ENCODE measurements at places on chromosomes 4 and X.

DNA sequence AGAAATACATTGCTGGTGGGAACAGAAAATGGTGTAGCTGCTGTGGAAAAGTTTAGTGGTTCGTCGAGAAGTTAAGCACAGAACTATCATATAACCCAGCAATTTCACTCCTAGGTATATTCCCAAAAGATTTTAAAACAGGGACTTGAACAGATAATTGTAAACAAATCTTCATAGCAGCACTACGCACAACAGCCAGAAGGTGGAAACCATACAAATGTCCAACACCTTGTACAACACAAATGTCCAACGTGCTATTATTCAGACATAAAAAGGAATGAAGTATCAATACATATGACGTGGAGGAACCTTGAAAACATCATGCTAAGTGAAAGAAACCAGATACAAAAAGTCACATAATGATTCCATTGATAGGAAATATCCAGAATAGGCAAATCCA is 37.9 kb downstream of the CUL4B start:
- no peak for DNase-seq

- DNase-seq, result no peak
These were observed 8.8 kb downstream of the INTU start for GRCh38 chr4:127641524-127641923.

GRCh38 chr4:55125087-55125721 is at the start of gene KDR:
Gene KDR (minus strand): TSS chr4:55125595. CDS start chr4:55125293, 302 bp downstream.
- DNase-seq, result peak; percentile 9

- DNase-seq, result no peak
These were observed 12.5 kb downstream of the MORC4 start for GRCh38 chrX:106987488-106987887.

DNA sequence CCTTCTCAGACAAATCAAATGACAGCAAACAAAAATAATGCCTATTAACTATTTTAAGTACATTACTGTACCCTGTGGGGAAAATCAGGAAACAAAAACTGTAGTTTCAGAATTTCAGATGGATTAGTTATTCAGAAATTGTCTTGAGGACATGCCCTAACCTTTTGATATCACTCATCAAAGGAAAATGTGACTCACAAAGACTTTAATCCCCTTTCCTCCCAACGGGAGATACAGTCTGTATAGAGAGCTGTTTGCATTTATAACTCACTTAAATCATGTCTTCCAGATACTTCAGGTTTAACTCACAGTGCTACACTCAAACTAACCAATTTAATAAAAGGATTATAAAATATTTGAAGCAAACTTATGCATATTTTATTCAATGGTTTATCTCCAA is 304.0 kb downstream of the MAPK10 start:
- DNase-seq, result peak; percentile 37

DNA sequence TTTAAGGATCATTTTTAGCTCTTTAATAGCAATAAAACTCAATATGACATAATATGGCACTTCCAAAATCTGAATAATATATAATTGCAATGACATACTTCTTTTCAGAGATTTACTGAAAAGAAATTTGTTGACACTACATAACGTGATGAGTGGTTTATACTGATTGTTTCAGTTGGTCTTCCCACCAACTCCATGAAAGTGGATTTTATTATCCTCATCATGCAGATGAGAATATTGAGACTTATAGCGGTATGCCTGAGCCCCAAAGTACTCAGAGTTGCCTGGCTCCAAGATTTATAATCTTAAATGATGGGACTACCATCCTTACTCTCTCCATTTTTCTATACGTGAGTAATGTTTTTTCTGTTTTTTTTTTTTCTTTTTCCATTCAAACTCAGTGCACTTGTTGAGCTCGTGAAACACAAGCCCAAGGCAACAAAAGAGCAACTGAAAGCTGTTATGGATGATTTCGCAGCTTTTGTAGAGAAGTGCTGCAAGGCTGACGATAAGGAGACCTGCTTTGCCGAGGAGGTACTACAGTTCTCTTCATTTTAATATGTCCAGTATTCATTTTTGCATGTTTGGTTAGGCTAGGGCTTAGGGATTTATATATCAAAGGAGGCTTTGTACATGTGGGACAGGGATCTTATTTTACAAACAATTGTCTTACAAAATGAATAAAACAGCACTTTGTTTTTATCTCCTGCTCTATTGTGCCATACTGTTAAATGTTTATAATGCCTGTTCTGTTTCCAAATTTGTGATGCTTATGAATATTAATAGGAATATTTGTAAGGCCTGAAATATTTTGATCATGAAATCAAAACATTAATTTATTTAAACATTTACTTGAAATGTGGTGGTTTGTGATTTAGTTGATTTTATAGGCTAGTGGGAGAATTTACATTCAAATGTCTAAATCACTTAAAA is 15.3 kb downstream of the ALB start:
- DNase-seq, result no peak

- DNase-seq, result no peak
These were observed 250.5 kb upstream of the PRKX start for GRCh38 chrX:3963980-3964379.

DNA sequence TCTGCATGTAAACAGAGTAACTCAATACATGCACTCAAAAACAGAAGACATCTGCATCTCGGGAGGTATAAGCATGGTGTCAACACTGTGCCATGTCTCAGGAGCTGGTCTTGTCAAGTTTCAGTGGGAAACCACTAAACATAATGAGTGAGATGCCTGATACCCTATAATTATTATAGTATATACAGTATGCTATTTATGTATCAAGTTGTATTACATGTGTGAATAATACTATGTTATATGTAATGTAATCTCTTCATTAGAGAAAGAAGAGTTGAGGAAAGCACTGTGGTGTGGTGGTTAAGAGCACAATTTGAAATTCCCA is 2.5 kb downstream of the PPBP start:
- DNase-seq, result no peak

DNA sequence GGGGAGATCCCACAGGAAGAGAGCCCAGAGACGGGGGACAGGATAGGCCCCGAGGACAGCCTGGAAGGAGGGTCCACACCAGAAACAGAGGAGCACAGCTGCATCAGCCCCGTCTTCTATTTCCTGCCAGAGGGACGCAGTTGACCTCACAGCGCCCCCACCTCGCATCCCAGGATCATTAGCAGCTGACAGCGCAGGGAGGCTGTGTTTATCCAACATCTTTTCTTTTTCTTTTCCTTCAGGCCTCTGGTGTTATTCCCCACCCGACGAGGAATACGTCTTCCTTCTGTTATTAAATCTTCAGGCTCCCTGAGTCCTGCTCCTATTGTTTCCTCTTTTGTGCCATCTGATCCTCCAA is 75.4 kb downstream of the DCHS2 start:
- DNase-seq, result no peak

DNA sequence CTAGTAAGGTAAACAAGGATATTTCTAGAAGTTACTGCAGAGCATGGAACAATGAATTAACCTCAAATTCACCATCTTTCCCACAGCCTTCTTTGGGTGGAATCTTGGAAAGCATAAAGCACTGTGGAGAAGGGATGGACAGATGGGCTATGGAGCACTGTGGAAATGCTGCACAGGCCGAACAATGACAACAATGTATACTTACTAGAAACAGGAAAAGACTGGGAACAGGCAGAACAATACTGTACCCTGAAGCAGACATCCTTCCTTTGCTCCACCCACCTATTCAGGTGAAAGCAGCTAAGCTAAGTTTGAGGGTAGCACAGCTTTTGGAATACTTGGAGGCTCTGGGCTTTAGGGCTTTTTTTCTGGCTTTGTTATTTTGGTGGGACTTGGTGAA is 250.6 kb upstream of the KLF8 start:
- DNase-seq, result no peak

DNA sequence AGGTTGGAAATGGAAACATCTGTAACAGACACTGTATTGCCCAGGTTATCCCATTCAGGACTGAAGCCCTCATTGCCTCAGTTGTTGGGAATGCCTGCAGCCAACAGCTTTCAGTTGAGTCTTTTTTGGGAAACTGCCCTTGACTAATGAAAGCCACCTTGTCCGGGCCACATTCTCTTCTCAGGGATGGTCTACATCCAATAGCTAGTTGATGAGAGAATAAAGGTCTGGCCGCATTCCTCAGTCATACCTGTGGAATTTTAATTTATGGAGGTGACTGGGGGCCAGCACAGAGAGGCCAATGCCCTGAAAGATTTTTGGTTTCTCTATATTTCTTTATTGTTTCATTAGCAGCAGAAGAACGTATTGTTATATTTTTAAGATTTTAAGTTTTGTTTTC is 147.6 kb upstream of the MSX1 start:
- DNase-seq, result no peak

DNA sequence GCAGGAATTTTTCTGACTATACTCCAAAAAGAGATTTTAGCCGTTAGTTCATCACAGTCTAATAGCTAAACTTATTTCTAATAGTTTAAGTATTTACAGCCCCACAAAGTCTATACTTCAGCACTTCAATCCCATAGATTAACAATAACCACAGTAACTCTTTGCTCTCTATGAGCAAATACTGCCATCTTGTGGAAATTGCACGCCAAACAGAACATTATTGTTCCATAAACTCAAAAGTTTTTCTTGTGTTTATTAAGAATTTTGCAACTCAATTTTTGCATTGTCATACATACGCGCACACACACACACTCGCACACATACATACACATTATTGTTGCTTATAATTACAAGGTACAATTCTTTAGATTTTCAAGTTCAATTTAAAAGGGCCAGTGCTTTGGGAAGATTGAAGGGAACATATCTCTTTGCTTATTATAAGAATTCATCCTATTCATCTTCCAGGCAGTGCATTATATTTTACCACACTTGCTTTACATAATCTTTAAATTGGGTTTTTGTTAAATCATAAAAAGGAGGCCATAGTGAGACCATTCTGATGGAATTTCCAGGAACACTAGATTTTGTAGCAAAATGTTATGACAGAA is 63.8 kb upstream of the ATOH1 start:
- DNase-seq, result peak; percentile 37

- no peak for DNase-seq
These were observed 655.0 kb upstream of the LCORL start for GRCh38 chr4:18676526-18676915.

- DNase-seq, result no peak
These were observed 147.0 kb upstream of the CTSO start for GRCh38 chr4:156100651-156101050.

- peak; percentile 23 for DNase-seq
These were observed 334.9 kb upstream of the GATB start for GRCh38 chr4:152095701-152096070.

- DNase-seq, result peak; percentile 44
These were observed 587 bp downstream of the CD99 start for GRCh38 chrX:2691543-2692220.

DNA sequence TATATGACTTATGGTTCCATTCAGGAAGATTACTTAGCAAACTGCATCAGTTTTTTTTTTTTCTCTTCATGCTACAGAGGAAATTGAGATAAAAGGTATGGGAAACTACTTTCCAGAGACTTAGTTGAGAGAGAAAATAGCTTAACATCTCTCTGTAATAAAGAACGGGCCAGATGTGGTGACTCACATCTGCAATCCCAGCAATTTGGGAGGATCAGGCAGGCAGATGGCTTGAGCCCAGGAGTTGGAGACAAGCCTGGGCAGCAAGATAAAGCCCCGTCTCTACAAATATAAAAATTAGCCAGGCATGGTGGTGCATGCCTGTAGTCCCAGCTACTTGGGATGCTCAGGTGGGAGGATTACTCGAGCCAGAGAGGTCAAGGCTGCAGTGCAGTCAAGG is 271.2 kb upstream of the TENM3 start:
- peak; percentile 40 for DNase-seq

DNA sequence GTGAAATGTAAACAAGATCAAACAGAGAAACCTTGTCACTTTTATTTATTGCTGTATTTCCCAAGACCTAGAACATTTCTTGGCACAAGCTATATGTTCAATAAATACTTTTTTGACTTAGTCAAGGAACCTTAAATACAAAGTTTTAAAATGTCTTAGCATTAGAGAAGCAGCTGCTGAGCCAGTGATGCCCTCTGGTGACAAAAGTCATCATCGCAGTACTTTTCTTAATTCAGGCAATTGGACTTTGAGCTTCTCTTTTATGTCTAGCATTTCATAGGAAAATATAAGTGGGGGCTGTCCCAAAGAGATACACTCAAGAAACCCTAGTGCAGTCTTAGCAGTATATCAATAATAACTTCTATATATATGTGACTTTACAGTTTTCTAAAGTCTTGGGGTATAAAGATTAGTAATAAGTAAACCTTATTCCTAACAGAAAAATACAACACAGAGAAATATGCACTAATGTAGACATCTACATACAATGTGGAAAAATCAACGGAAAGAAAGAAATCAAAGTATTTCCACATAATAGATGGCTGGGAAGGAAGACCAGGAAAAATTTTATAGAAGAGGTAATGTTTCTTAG is 118.4 kb downstream of the DTHD1 start:
- DNase-seq, result peak; percentile 39

GRCh38 chrX:112865464-112866025 is 24.9 kb upstream of the AMOT start:
- DNase-seq, result no peak

DNA sequence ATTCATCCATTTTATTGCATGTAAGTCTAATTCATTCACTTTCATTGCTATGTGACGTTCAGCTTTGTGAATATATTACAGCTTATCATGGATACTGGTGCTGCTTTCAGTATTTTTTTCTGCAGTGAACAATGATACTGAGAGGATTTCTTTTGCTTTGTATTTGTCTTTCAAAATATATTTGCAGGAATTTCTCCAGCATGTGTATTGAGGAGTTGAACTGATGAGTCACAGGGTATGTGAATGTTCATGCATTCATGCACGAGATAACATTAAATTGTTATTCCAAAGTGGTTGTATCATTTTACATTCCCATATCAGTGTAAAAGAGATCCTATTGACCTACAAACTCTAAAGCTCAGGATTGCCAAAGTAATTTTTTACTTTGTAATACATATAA is 283.8 kb upstream of the ARSJ start:
- no peak for DNase-seq

- no peak for DNase-seq
These were observed 162.4 kb upstream of the IL15 start for GRCh38 chr4:141473952-141474351.

GRCh38 chr4:121126449-121127006 is 37.6 kb downstream of the TNIP3 start:
- no peak for DNase-seq

- peak; percentile 50 for DNase-seq
These were observed at the start of gene ADGRA3 for GRCh38 chr4:22515888-22516541. Gene ADGRA3 (minus strand): TSS chr4:22516066. CDS start chr4:22515784, 282 bp downstream.

DNA sequence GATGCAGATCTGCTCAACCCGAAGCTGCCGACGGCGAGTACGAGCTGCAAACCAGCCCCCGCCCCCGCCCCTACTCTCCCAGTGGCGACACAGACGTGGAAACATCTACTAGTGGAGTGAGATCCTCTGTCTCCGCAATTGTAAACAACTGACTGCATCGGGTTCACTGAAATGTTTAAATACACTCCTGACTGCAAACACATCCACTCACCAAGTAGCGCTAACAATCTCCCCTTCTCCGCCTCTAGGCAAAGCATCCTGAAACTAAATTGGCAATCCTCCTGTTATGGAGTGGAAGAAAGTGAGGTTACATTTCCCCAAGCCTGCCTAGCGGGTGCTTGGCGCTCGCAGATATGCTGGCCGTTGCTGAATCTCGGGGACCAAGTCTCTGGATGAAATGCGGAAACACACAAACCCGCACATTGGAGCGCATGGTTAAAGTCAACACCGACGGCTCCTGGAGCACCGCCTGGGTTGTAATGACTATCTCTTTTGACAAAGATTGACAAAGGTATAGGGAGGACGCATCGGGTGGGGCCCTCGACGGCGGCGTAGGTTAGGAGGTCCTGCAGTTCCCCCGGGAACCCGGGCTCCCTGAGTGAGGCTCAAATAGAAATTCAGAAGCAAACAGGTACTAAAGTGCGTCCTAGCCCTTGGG is 117.0 kb upstream of the TEX13C start:
- no peak for DNase-seq

Measured in A172 (cell line).